Hepatocyte (in vitro differentiated cells): ENCODE measurements at places on chromosomes 4 and X.

- no peak for DNase-seq
Measured at GRCh38 chr4:90970021-90970420, 842.8 kb downstream of the CCSER1 start.

DNA sequence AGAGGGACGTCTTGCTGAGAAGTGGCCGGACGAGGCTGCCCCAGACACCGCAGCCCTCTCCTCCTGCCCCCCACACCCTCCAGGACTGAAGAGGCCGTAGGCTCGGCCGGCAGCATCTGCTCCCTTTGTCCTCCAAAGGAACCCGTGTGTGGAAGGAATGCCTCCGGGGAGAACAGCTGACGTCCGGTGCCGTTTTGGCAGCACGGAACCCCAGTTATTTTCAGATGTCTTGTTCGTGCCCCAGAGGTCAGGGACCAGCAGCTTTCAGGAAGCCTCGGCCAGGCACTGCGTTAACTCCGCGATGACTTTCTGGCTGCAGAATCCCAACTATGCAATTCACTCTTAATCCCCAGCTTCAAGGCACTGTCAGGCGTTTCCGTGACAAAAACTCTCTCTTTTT, 10.9 kb upstream of the PPP2R3B start:
- peak; percentile 28 for DNase-seq

DNA sequence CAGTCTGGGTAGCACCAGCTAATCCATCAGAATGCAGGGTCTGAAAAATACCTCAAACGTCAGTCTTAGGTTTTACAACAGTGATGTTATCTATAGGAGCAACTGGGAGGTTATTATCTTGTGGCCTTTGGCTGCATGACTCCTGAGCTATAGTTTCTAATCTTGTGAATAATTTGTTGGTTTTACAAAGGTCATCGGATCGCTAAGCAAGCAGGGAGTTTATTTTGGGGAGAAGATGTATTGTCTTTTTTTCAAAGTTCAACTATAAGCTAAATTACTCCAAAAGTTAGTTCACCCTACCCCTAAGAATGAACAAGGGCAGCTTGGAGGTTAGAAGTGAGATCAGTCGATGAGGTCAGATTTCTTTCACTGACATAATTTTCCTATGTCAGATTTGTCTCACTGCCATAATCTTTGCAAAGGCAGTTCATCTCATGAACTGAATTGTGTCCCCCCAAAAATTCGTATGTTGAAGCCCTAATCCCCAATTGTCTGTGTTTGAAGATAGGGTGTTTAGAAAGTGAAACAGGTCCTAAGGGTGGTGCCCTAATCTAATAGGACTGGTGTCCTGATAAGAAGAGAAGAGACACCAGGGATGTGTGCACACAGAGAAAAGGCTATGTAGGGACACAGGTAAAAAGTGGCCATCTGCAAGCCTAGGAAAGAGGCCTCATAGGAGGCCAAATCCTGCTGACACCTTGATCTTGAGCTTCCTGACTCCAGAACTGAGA, 175.8 kb upstream of the GALNT7 start:
- DNase-seq, result no peak

GRCh38 chrX:37287741-37288444, 61.3 kb upstream of the PRRG1 start:
- no peak for DNase-seq

- DNase-seq, result no peak
Measured at GRCh38 chr4:151665785-151666127, 95.1 kb downstream of the GATB start.

DNA sequence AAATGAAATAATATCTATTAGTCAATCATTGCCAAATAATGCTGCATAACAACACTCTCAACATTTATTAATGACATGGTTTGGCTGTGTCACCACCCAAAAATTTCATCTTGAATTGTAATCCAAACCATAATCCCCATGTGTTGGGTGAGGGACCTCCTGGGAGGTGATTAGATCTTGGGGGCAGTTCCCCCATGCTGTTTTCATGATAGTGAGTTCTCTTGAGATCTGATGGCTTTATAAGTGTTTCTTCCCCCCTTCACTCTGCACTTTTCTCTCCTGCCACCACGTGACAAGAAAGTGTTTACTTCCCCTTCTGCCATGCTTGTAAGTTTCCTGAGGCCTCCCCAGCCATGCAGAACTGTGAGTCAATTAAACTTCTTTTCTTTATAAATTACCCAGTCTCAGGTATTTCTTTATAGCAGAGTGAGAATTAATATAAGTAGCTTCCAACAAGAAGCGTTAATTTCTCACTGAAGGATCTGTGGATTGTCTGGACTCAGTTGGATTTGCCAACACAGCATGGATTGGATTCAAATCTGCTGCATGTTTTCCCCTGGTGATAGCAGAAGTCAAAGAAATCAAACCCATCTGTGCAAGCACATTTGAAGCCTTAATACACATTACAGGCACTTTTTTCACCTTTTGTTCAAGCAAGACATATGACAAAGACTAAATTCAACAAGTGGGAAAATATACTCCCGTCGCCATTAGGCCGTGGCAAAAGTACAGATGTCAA, 216.6 kb downstream of the PDGFC start:
- no peak for DNase-seq

- DNase-seq, result no peak
Measured at GRCh38 chr4:52877694-52878093, 15.6 kb downstream of the RASL11B start.

DNA sequence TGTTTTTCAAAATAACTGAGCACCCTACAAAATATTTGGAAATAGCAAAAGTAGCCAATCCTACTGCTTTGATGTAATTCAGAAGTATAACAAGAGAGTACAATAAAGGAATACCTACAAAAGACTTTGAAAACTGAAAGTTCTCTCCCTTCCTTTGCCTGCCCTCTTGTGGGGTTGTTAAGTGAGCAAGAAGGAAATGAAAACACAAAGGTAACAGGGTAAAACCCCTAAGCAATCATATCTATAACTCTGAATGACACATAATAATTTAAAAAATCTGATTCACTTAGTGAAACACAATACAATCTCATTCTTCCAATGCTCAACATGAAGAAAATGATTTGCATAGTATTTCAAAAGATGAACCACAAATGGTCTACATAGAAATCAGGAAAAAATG, 98.2 kb downstream of the FRYL start:
- DNase-seq, result peak; percentile 32

GRCh38 chrX:3184176-3184930, 143.1 kb downstream of the ARSF start:
- peak; percentile 34 for DNase-seq

DNA sequence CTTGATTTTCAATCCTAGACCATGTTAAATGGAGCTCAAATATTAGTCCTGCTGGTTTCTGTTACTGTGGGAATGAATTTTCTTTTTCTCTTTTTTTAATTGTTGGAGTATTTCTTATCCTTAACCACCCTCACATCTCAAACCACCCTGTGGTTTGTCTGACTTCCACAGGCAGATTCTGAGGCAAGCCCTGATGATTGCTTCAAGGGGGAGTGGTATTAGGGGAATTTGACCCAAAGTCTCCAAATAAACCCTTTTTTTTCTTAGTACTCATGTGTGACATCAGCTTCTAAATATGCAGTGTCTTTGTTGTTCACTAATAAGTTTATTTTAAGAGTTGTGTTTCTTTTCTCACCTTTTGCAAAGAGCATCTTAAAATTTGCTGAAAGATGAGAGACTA, 810.3 kb downstream of the IL1RAPL1 start:
- no peak for DNase-seq

DNA sequence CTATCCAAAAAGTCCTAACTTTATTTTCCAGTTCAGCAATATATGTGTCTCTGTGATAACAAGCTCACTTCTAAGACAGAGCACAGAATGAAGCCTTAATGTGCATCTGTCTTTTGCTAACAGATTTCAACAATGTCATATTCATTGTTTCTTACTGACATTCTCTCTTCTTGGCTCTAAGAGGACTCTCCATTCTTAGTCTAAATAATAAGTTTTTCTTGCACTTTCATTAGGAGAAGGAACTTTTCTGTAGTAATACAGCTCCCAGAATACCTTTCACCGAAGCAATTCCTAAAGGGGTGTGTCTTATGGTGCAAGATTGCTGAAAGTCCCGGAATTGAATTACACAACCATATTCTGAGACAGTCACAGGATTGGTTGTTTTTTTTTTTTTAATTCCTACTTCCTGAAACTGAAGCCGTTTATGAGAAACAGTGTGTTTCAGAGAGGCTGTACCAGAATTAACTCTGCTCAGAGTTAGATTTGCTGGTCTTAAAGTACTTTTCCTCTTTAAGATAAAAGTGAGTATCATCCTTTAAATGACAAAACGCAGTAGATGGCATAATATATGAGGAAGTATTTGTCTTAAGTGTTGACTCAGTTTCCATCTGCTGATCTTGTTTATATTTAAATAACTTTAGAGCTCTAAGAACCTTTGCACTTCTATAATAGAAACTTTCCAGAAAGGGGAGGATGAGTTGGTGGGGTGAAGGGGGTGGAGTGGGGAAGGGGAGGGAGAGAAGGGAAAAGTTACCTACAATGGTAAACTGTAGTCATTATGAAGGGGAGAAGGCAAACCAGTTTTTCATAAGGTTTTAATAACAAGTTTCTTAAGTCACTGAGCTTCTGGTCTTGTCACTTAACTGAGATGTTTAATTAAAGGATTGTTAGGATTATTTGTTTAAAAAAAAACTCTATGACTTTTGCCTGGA, at the start of gene ALPK1:
Gene ALPK1, plus strand, starts transcription at position 421 of the 932 bp plus-strand sequence.
- peak; percentile 83 for DNase-seq

DNA sequence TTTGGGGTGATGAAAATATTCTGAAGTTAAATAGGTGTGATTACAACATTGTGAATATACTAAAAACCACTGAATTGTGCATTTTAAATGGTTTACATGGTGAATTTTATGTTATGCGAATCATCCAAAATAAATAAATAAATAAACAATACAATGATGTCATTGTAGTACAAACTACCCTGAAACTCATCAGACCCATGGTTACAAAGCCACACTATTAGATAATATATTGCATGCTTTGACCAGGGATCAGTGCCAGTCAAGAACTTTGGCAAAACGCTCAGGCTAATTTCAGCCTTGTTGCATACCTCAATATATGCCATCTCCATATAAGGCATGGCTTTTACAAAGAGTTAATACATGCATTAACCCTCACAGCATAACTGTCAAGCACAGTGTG, 45.5 kb upstream of the XIAP start:
- DNase-seq, result no peak

DNA sequence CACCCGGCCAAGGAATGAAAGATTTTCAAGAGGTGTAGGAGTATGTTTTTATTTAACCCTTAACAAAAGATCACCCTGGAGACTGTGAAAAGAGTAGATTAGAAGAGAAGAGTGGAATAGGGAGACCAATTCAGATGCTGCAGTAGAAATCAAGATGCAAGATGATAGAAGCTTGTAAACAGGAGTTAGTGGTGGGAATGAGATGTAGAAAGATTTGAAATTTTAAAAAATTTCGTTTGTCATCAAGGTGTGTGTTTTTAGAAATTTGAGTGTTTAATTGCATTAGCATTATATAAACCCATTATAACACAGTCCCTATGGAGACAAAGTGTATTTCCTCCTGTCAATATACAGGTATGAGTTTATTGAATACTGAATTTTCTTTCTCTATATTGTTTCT, 42.1 kb upstream of the IL1RAPL2 start:
- DNase-seq, result no peak

DNA sequence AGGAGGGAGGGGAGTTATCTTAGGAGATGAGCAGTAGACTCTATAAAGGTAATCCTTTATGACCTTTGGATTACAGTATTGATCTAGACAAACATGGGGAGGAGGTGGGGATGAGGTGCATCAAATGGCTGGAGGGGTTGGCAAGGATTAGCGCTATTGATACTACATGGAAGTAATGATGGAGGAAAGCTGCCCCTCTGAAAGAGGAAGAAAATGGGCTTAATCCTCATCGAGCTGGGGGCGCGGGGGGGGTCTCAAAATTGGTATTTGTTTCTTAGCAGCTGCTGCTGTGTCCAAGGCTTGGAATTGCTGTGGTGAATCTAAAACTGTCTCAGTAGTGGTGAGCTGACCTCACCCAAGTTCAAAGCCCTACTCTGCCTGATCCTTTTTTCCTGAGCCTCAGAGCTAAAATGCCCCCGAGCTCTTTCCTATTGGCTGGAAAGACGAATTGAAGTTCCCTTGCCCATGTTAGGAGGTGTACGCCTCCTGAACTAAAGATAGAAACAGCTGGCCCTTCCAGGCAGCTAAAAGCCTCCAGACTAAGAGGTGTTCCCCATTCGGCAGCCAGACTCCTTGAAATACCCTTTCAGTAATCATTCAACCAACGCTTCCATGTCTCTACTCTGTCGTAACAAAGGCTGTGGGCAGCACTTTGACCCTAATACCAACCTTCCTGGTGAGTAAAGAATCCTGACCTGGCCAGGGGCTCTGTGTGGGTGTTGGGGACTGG, at the start of gene ITGB1BP2:
Gene ITGB1BP2, plus strand, starts transcription at position 556 of the 730 bp plus-strand sequence. Its CDS starts 57 bp downstream, at position 613.
- peak; percentile 10 for DNase-seq

GRCh38 chrX:38816155-38816554, 14.9 kb downstream of the MID1IP1 start:
- DNase-seq, result no peak

GRCh38 chr4:2991243-2991642, 27.9 kb downstream of the GRK4 start:
- DNase-seq, result no peak

DNA sequence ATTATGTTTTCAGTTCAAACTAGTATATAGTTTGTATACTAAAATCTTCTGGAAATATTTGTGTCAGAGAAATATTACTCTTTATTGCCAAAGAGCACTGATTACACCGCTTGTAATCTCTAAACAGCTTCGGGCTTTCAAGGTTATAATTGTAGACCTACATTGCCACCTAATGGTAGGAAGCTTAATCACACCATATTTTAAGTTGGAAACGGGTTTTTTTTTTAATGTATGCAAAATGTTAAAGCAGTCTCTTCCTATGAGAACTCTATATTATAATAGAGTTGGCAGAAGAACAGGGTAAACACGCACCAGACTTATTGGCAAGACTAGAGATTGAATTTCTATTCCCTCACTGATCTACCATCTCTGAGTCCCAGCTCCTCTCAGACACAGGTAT, 19.5 kb upstream of the NFXL1 start:
- DNase-seq, result peak; percentile 58

- no peak for DNase-seq
Measured at GRCh38 chr4:3220476-3221183, 28.3 kb upstream of the MSANTD1 start.

GRCh38 chr4:67035501-67035900, 509.8 kb downstream of the CENPC start:
- DNase-seq, result no peak
